Activated CD4-positive, alpha-beta T cell treated with anti-CD3 and anti-CD28 coated beads, Interleukin-2, amount 50 U/mL, for 1 hour (primary cell): ENCODE measurements at places on chromosomes 7 and 10.

DNA sequence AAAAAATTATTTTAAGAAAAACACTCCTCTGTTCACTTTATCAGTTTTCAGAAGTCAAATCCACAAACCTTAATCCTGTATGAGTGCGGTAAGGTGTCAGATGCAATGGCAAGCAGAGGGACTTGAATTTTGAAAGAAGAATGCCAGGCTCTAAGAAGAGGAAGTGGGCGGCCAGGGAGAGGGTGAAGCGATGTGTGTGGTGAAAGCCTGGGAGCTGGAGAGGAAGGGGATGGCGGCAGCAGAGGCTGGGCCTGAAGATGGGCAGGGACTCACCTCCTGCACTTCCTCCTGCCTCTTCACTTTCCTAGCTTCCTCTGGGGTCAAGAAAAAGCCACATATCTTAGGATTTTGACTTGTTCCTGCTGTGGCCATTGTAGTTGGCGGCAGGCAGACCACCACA lies 609.6 kb downstream of the PARD3 start:
- no peak for DNase-seq

DNA sequence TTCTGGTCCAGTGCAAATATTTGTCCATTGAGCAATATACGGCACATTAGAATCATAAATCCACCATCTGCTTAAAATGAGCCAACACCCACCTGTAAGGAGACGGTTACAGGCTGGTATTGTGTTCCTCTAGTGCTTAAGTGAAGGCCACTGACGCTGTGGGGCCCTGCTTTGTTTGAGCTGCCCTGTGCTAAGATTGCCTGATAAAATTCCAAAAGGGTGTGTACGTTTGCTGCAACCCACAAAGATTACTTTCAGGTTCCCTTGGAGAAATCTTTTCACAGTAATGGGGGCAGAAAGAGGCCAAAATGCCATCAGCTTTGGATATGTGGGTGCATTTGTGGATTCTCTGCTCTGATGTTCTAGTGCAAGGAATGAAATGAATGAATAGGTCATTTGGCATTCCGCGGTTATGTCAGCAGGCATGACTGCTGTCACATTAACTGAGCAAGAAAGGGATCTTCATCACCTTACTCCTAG lies 34.4 kb downstream of the AGR3 start:
- no peak for DNase-seq

DNA sequence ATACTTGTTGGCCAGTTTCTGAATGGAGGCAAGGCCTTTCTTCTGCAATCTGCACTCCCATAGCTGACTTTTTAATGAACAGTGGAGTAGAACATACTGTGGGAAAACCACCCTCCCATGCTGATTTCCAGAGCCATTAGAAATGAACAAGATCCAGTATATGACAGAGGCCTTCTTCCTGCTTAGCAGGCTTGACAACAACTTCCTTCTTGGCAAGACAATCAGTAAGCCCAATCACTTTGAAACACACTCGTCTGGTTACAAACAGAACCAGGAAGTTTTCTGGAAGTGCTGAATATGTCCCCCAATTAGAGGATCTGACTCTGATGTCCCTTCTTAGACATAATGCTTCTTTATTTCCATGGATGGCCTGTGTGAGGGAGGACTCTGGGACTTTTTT lies 103.4 kb downstream of the SAMD9 start:
- no peak for DNase-seq

- no peak for DNase-seq
Measured at GRCh38 chr7:70267381-70268120, 669.3 kb downstream of the AUTS2 start.

GRCh38 chr7:70907259-70908247 lies 224.4 kb upstream of the GALNT17 start:
- no peak for DNase-seq

DNA sequence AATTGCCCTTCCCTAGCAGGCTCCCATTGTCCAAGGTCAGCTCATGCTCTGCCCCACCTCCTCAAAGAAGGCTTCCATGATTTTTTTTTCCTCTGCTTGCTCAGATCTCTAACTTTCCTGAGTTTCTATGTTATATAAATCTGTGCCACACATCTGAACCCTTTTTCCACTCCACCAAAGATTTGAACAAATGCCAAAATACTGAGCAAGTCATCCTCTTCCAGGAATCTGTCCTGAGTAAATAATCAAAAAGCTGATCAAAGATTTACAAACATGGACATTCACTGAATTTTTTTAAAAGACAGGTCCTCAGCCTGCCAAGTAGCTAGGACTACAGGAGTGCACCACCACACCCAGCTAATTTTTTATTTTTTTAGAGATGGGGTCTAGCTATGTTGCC lies 102.8 kb upstream of the ARID5B start:
- no peak for DNase-seq

DNA sequence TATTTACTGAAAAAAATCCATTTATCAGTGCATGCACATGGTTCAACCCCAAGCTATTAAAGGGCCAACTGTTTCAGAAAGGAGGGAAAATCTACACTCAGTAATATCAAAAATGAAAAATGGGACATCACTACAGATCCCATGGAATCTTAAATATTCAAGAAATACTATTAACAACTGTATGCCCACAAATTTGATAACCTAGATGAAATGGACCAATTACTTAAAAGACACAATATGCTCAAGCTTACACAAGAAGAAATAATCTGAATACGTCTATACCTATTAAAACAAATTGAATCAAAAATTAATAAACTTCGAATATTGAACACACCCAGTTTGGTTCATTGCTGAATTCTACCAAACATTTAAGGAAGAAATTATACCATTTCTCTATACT lies 87.9 kb downstream of the KMT2C start:
- DNase-seq = no peak

- no peak for DNase-seq
Measured at GRCh38 chr10:132489053-132489703, 48.4 kb upstream of the INPP5A start.

GRCh38 chr7:101536232-101536631 lies 92.9 kb downstream of the MYL10 start:
- DNase-seq = no peak

- DNase-seq = no peak
Measured at GRCh38 chr10:64115471-64115870, 594.3 kb downstream of the REEP3 start.

GRCh38 chr10:110600487-110601101 lies 33.1 kb downstream of the SMC3 start:
- DNase-seq = no peak

- no peak for DNase-seq
Measured at GRCh38 chr7:22442187-22442881, 57.7 kb downstream of the STEAP1B start.

DNA sequence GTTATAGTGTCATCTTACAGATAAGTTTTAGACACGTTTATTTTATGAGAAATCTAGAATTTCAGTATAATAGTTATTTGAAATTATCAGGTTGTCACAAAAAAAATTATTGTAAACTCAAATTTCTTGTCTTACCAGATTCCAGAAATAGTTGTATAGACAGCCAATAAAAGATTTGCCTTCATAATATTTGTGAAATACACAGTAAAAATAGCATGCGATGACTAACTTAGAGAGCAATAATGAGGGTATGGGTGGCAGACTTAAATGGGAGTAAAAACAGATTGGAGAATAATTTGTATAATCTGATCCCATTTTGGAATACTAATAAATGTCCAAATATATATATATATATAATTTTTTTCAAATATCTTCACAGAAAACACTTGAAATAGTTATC lies 687.5 kb upstream of the LRRTM3 start:
- DNase-seq = no peak

GRCh38 chr10:93261089-93261488 lies 187.4 kb downstream of the CYP26A1 start:
- no peak for DNase-seq

GRCh38 chr10:79292026-79292766 lies 55.1 kb upstream of the PPIF start:
- no peak for DNase-seq

DNA sequence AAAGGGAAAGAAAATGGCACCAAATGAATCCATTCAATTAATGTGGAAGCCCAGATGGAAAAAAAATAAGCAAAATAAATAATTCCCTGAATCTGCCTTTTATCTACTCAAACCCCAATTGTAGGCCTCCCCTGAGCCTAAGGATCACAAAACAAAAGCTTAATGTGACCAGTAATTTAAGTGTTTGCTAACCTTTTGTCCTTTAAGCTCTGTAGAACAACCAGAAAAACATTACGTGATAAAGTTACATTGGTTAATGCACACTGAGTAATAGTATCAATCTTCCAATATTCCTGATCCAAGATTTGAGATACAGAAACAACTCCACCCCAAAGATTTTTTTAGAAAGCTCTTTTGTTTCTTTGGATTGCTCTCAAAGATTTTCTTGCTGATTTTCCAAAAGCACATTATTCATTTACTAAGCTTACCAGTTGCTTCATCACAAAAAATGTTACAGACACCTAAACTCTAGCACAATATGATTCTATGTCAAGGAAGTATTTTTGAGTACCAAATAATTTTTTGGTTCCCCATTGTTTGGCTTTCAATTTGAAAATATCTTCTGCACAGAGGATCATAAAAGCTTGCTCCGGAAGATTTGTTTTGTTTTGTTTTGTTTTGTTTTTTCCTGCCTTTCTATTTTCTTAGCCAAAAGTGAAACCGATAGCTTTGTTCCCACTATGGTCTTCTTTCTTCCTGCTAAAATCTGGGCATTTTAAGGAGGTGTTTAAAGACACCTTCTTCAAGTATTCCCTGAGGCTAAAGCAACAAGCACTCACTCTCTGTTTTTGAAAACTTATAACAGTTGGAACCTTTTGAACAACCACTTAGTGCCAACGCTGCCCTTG lies 54.2 kb downstream of the TRIL start:
- no peak for DNase-seq

- DNase-seq = no peak
Measured at GRCh38 chr7:113883096-113883495, 35.7 kb downstream of the PPP1R3A start.

DNA sequence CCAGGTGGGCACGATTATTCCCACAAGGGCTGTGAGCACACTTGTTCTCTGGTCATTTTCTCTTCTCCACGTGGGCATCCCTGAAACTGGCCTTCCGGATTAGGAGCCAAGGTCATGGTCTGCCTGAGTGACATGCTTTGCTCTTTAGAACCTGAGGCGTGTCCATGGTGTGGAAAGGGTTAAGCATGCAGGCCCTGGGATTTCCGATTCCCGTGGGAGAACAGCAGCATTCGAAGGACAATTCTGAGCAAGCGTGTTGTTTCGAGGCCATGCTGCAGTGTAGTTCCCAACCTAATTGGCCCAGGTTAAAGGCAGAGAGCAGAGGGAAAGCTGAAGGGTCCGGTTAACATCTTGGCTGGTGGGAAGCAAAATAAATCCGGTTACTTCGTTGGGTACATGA lies 245.9 kb downstream of the SKAP2 start:
- DNase-seq = no peak

GRCh38 chr10:118332236-118332635 lies 9.9 kb downstream of the FAM204A start:
- DNase-seq = no peak

DNA sequence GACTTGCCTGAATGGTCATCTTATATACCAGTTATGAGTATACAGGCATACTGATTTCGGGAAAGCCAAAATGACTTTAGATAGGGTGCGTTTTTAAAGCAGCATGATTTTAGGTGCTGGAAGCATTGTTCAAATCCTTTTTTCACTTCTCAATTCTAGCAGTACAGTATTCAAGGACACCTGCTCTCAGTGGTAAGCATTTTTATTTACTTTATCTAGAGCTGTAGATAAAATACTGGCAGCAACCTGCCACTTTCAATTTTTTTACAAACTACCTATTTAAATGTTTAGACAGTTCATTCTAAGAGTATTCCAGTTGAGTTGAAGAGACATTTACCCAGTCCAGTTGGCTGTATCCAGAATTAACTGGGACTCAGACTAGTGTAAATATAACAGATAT lies 33.6 kb downstream of the TMEM106B start:
- no peak for DNase-seq

DNA sequence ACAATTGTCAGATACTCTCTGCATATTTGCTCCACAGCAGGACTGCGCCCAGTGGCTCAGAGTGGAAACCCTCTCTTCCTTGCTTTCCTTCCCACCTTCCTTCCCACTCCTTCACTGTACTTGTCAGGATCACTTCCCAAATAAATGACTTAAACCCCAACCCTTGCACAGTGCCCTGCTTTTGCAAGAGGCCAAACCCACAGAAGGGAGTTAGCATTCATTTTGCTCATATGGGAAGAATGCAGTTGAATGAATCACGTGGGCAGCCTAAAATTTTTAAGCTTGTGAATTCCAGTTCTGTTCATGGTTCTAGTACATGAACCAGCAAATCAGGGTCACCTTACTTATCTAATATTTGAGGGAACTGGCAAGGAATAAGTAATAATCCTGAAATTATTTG lies 47.7 kb upstream of the SFMBT2 start:
- DNase-seq = no peak

GRCh38 chr7:41010418-41010817 lies 692.5 kb downstream of the INHBA start:
- DNase-seq = no peak

DNA sequence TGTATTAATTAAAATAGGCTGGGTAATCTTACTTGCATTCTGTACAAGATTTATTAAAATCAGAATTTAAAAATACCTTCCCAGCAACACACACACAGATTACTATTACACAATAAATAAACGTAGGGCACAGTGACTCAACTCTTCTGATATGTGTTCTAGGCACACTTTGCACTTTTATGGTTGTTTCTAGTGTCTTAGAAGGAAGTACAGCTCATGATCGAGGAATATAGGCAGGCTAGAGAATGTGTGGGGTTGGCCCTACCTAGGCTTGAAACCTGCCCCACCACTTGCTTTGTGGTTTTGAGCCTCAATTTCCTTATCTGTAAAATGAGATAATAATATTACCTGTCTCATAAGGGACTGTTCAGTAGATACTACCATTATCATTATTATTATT lies 30.5 kb downstream of the ARMC3 start:
- no peak for DNase-seq

DNA sequence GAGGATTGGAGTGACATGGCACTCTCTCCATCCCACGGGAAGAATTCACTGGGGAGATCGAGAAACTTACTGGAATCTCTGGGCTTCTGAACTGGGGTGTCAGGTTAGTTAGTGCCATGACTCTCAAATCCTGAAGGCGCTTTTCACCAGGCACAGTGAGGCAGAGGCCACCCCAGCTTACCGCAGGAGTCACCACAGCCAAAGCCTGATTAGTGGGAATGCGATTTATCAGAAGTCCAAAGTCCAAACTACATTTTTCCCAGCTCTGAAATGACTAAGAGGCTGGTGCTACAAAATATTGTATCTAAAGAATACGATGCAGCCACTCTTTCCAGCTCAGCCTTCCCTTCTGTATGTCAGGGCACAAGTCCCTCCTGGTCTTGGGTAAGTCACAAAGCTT lies 334.8 kb upstream of the SHH start:
- DNase-seq = no peak

DNA sequence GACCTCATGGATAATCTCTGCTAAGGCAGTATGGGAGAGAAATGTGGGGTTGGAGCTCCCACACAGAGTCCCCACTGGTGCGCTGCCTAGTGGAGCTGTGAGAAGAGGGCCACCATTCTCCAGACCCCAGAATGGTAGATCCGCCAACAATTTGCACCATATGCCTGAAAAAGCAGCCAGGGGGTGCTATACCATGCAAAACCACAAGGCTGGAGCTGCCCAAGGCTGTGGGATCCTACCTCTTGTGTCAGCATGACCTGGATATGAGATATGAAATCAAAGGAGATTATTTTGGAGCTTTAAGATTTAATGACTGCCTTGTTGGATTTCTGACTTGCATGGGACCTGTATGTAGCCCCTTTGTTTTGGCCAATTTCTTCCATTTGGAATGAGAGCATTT lies 27.0 kb upstream of the SAMD9L start:
- DNase-seq = no peak

- no peak for DNase-seq
Measured at GRCh38 chr10:122249303-122249850, 21.7 kb upstream of the BTBD16 start.

- no peak for DNase-seq
Measured at GRCh38 chr10:130498934-130499333, 362.7 kb downstream of the GLRX3 start.
